ENCODE measurements at places on chromosomes 11 and 22.

GRCh38 chr11:122799406-122800105, 38.7 kb upstream of the CRTAM start:
- DNase-seq: no peak

GRCh38 chr11:32891657-32892354, 805 bp upstream of the QSER1 start:
- no peak for DNase-seq

GRCh38 chr11:34655335-34656008, 34.6 kb downstream of the EHF start:
- no peak for DNase-seq

DNA sequence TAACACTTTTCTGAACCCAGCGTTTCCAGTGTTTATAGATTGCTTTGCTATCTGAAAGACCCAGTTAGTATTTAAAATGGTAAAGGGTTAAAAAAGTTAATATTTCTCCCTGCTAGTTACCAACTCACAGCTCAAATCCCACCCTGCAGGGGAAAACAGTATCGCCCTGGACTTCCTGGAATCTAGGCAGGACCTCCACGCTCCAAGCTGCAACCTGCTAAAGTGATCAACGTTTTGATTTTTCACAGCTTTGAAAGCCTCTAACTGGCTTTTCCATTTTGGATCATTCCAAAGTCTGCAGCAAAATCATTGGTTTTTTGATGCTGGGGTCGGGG, 4.6 kb downstream of the FZD4 start:
- DNase-seq: no peak

DNA sequence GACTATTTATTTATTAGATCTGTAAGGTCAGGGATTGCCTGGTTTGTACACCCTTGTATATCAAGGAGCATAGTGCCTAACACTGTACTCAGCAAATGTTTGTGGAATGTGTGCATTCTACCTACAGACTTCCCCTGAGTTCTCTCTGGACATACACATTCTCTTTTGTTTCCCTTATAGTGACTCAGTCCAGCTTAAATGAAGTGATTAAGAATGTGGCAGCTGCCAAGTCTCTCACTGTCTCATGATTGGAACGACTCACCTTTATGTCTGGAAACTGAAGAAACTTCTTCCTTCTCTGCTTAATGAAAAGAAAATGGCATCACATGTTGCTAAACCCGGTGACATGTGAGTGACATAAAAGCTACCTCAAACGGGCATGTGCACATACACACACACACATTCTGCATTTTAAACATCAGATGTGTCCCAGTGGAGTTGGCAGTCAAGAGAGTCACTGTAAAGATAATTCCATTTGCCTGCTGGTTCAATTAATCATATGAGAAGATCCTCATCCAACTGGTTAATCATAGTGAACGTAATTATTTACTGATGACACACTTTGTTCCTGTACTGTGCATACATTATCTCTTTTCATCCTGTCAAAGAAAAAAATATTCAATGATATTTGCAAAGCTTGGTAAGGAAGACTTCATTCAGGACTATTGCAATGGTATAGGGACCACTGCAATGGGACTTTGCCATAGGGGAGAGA, 42.8 kb downstream of the GLYAT start:
- DNase-seq: no peak

DNA sequence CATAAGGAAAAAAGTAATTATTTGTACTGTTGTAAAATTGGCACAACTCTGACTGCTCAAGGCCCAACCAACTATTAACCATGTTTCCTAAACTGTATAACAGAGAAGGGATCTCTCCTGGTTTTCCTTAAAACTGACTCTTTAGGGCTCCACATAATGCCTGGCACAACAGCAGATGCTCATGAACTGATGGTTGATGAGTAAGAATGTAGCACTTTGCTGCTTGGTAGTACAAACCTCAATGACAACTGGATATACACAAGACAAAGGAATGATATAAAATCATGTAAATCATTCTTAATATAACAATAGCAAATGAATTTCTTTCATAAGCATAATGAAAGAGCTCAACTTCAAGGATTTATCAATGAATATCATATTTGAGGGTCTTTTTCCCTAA, 11.7 kb downstream of the MSANTD2 start:
- DNase-seq: no peak

GRCh38 chr22:46201059-46201757, 48.9 kb downstream of the CDPF1 start:
- no peak for DNase-seq

- DNase-seq: no peak
These were observed 157.6 kb downstream of the RAB38 start for GRCh38 chr11:88017666-88018065.

- DNase-seq: no peak
These were observed 36.4 kb downstream of the RAB30 start for GRCh38 chr11:83035070-83035854.

DNA sequence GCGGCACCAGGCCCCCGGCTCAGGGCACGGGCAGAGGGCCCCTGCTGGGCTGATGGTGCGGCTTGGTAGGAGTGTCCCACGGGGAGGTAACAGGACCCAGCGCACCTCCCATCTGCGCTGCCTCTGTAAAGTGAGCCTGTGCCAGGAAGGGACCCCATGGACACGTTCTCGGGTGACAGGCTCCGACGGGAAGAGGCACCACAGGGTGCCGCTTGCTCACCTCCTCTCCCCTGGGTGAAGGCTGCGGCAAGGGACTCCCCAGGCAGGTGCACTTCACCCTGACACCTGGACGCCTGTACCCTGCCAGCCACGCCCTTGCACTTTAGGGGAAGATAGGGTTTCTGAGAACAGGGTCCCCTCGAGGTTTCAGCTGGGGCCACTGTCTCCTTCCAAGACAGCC, 48.1 kb downstream of the SHANK2 start:
- DNase-seq: no peak

DNA sequence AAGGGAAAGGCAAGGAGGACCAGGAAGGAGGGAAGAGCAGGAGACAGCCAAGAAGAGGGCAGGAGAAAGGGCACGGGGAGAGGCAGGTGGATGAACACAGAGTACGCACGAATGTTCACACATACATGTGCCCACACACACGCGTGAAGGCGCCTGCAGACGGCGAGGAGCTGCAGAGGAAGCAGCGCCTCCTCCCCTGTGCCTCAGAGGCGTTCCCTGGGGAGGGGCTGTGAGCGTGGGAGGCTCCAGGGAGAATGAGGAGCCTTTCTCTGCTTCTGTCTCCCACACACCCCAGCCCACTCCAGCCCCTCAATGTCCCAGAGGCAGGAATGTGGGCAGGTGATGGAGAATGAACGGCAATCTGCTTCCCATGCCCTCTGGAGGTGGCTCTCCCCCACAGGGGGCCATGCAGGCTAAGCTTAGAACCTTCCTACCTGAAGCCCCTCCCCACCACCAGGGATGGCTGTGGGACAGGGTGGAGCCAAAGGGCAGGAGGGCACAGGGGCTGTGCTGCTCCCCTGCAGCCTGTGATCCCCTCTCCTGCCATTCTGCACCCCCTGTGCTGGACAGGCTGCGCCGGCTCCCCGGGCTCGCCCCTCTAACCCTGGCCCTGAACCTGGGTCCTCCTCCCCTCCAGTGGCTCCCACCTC, 25.3 kb downstream of the PPM1F start:
- DNase-seq: no peak

GRCh38 chr22:29690476-29690875, 29.3 kb upstream of the CABP7 start:
- DNase-seq: no peak

DNA sequence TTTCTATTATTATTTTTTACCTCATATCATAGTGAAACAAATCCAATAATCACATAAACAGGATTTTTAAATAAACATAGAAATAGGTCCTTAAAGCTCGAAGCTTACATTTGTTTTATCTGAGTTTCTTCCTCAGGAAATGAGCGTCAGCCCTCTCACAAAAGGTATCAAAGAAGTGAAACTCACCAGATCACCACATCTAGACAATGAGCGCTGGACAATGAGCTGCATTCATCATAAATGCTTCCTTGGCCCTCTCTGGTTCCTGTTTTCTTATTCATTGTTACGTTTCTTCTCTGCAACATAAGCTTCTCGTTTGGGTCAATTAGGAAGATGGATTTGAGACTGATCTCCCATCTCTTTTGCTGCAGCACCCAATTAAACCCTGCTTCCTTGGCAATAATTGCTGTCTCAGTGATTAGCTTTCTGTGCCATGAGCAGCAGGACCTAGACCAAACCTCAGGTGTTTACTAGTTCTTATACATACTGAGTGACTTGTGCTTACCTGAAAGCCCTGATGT, 649.9 kb upstream of the LUZP2 start:
- no peak for DNase-seq

- peak; percentile 54 for DNase-seq
These were observed 5.2 kb downstream of the MAML2 start for GRCh38 chr11:96337541-96338431.

DNA sequence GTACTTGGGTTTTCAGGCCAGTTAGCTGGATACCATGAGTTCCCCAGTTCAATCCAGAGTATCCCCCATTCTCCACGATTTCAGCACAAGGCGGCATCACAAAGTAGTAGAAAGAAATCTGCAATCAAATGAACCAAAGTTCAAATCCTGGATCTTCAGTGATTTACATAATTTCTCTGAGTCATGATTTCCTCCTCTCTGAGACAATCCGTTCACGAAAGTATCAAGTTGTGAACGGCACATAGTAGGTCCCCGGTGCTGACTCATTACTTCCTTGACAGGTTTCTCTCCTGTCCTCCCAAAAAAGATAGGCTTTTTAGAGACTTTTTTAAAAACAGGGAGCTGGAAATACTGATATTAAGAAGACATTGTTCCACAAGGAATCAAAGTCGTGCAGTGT, 69.1 kb upstream of the AKIP1 start:
- DNase-seq: no peak

GRCh38 chr11:117835576-117835975, 11.0 kb upstream of the FXYD2 start:
- no peak for DNase-seq

DNA sequence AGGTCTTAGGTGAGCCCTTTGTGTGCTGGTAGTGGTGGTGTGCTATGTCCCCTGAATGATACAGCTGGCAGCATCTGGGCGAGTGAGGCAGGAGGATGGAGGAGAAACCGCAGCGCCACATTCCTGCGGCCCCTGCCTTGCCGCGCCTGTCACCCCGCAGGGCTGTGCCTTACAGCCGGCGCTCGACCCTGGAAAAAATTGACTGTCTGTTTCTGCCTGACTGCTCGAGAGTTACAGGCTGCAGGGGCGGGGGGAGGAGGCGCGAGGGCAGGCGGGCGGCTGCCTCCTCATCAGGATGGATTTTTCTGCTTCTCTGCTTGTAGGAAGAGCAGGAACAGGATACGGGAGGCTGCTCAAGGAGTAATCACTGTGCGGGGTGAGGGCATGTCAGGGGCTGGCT, 443.4 kb downstream of the MIAT start:
- DNase-seq: no peak

- DNase-seq: peak; percentile 90
These were observed 6.7 kb upstream of the AHNAK start for GRCh38 chr11:62553080-62553838.

DNA sequence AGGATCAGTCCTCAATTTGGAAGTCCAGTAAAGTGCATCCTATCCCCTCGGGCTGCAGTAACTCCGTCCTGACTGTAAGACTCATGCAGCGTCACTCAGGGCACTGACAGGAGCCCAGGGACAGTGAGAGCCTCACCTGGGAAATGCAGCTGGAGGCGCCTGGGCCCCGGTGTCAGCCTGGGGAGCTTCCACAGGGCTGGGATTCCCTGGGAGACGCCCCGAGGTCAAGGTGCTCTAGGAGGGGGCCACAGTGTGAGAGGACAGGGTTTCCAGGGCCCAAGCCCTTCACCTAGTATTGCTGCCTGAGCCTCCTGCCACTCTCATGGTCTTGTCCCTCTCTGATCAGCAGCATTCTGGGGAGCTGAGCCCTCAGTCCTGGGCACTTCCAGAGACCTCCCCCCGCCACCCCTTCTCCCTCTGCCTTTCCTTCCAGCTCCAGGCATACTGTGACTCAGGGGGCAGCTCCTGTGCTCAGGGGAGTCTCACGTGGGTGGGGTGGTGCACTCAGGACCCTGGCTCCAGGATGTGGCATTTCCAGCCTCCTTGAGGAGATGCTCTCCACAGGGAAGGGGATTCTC, 99.1 kb upstream of the IGLL5 start:
- no peak for DNase-seq
